ENCODE measurements at places on chromosomes 13 and 19.
A peak's percentile ranks its signal among the peaks of the same experiment; 100 is the strongest.

- DNase-seq, result no peak
Measured at GRCh38 chr13:106212386-106213010, 323.0 kb downstream of the EFNB2 start.

- no peak for DNase-seq
Measured at GRCh38 chr19:40976134-40976533, 14.9 kb upstream of the CYP2B6 start.

- no peak for DNase-seq
Measured at GRCh38 chr13:40999416-40999815, 19.7 kb downstream of the ELF1 start.

GRCh38 chr13:107284173-107284572, 716.2 kb upstream of the ARGLU1 start:
- DNase-seq, result no peak

GRCh38 chr13:32902029-32902780, 114.0 kb upstream of the KL start:
- no peak for DNase-seq

DNA sequence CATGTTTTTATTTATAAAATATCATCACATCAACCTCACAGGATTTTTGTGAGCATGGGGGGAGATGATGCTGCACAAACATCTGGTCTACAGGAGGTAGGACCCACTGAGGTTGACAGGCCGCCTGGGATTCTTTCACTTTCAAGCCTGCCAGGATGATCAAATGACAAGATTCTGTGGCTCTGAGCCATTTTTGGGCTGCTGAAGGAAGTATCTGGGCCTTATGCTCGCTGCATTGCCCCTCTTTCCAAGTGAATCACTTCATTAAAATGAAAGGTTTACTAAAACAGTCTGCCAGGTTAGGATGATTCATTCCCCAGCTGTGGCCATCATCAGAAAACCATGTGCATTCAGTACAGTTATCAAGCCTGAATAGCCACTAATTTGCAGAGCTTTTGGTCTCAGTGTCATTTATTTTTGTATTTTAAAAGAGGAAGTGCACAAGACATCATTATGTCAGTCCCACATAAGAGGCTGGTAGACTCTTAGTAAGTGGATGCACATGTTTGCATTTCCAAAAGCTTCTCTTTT, 34.4 kb downstream of the STARD13 start:
- DNase-seq, result peak; percentile 56

DNA sequence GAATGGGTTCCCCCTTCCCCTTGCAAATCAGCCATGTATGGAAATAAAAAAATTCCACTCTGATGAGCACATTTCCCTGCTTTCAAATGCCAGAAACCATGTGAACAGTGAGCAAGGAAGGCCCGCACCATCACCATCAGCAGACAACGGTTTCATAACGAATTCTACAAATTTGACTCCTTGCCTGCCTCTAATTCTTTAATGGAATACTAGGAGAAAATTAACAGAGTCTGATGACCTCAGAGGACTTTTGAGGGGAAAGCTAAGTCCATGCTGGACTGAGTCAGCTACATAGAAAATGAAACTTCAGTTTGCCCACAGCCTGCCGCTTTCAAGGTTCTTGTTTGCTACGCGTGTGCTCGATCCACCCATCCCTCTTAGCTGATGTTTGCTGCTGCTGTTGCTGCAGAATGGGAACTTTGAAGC, 46.7 kb upstream of the KL start:
- DNase-seq, result peak; percentile 70

GRCh38 chr13:51270623-51271415, 48.6 kb downstream of the FAM124A start:
- DNase-seq, result no peak

DNA sequence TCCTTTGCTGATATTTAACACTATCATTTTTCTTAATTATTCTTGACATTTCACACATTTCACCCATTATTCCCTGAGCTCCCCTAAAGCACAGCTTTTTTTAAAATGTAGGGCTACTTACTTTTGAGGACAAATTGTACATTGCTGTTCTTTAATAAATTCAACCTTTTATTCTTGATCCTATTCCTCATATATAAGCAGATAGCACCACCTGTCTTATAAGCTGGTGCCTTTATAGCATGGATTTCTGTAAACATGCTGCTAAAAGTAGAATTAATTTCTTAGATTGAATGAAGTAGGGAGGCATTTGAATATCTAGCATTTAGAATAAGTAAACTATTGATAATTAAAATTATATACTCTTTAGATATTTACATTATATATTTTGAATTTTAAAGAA, 603.4 kb upstream of the PCDH9 start:
- DNase-seq, result no peak

DNA sequence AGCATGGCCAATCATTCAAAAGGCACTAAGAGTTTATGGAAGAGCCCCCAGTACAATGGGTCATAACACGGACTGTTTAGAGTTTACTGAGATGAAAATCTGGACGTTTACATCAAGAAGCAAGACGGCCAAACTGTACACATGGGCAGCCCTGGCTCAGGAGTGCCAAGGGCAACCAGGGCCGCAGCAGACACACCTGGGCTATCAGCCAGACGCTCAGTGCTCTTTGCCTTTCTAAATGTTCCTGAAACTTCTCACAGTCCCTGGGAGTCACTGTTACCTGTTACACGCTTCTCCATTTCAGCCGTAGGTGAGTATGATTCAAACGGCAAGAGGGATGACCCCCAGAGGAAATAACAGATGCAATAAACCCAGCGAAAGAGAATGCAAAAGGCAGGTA, 64.5 kb downstream of the ABCC4 start:
- no peak for DNase-seq

DNA sequence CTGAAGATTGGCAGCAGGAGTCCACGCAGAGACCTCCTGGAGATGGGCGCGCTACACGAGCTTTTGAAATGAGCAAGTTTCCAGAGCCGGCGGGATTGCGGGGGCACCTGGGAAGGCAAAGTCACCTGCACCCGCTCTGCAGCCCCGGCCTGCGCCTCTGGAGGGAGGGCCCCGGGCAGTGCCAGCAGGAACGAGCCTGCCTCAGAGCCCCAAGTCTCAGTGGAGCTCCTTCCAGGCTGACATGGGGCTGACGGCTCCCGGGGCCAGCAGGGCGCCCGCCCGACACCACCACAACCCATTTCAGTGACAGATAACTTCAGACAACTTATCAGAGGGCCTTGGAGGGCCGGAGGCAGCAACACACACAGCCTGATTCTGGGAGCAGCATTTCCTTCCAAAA, 45.0 kb downstream of the RASA3 start:
- DNase-seq, result no peak

DNA sequence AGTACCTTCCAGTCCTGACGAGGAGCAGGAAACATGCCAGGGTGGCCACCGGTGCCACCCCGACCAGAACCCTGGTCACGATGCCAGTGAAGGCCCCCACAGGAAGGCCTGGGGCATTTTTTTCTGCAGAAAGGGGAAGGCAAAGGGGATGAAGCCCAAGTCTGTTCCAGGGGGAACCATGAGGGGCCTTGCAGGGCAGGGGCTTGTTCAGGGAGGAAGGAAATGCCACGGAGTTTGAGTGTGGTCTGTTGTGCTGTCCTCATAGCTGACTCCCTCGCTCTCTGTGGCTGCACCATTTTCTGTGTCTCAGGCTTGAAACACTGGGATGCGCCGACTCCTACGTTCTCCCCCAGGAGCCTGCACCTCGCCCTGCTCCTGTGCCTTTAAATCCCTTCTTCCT, 27.5 kb upstream of the CEACAM1 start:
- no peak for DNase-seq
